ENCODE measurements at places on chromosomes 2 and 18. TPM values are rescaled to one million over a fixed set of nuclear protein-coding genes. Genes with fewer than 3 reads are reported as not detected.
A peak's percentile ranks its signal among the peaks of the same experiment; 100 is the strongest.

SRD5A2 gene
- polyA plus RNA-seq = 0.01 TPM

SGPP2 gene
- 6.0 TPM for polyA plus RNA-seq

LIMS1 gene
- 17.3 TPM for polyA plus RNA-seq

OSBPL6 gene
- 0.60 TPM for polyA plus RNA-seq

HOXD4 gene
- polyA plus RNA-seq = 0.60 TPM

CABLES1 gene
- 5.1 TPM for polyA plus RNA-seq

UGT1A4 gene
- 0.60 TPM for polyA plus RNA-seq

GALNT5 gene
- polyA plus RNA-seq = 3.6 TPM

MOCOS gene
- polyA plus RNA-seq = 2.5 TPM

GULP1 gene
- 10.8 TPM for polyA plus RNA-seq

- DNase-seq = no peak
These were observed 248.5 kb upstream of the RAB6C start for GRCh38 chr2:129730979-129731378.

DNA sequence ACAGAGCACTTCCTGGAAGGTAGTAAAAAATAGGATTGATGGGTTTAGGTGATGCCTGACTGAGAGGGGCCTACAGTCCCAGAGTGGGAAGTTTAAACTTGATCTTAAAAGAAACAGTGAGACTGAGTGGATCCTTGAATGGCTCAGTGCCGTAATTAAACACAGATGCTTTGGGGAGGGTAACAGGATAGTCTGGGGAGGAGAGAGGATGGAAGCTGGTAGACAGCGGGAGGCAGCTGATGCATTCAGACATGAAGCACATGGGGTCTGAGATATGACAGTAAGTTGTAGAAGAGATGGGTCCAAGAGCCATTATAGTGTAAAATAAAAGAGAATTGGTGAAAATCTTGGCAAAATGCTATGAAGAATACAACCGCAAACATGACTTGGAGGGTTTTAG, 54.4 kb downstream of the AOX1 start:
- no peak for DNase-seq

DNA sequence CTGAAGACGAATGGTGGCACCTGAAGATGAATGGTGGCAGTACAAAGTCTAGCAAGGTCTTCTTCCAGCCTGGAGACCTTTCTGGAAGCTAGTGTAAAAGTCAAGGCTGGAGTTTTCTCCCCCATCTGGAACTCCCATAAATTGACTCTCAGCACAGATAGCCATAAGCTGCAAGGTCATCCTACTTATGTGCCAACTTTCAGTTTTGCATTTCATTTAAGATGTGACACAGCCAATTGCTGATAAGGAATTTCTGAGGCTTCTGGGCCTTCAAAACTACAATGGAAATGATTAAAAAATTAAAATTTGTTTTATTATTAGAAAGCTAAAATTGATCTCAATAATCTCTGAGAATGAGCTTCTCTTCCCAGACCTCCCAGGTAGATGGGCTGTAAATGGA, 10.2 kb downstream of the XDH start:
- DNase-seq = no peak

GRCh38 chr2:177281400-177282180, 17.1 kb upstream of the NFE2L2 start:
- DNase-seq = no peak

- no peak for DNase-seq
These were observed 59.1 kb downstream of the ODC1 start for GRCh38 chr2:10388954-10389560.

DNA sequence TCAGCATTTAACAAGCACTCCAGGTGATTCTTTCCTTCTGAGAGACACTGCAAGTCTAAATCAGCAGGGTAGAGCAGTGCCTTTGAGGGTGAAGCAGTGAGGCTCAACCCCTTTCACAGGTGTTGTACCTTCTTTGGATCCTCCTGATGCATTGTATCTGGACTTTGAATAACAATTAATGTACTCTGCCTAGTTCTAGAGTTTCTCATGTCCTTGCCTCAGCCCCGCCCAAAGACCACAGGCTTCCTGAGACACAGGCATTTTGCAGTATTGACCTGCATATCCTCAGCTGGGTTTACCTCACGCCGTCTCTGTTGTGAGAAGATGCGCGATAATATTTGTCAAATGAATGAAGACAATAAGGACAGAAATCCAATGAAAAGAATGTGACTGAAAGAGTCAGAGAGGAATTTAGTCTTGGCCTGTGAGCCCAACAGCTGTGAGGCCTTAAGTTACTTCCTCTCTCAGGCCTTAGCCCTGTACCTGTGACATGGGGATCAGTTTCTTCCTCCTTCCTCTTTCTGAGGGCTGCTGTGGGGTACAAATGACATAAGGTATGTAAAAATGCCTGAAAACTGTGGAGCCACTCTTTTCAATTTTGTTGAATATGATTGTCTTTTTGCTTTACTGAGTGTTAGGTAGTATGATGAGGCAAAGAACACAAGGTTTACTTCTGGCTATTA, 43.7 kb downstream of the WIPF1 start:
- DNase-seq = no peak

GRCh38 chr2:217433522-217433921, 569.3 kb downstream of the TNS1 start:
- DNase-seq = no peak

- peak; percentile 76 for DNase-seq
These were observed 693 bp downstream of the UBE2F start for GRCh38 chr2:237967463-237967951.

DNA sequence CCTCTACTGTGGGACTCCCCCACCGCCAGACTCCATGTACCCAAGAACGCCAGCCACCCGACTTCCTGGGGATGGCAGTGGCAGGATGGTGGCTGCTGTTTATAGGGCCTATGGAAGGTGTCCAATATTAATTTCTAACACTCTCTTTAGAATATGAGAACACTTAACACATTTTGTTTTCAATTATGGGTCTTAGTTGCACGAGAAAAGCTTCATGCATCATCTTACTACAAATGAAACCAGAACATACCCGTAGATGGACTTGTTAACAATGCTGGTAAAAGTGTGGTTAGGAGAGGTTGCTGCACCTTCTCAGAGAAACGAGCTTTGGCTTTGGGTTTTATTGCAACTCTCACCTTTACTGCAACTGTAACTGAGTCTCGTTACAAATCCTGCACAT, 335.6 kb upstream of the ID2 start:
- no peak for DNase-seq

GRCh38 chr2:193891023-193891422, 1696.3 kb upstream of the TMEFF2 start:
- DNase-seq = no peak

GRCh38 chr2:178238154-178238521, 43.8 kb downstream of the OSBPL6 start:
- DNase-seq = no peak

- DNase-seq = no peak
These were observed 17.5 kb upstream of the MAP3K20 start for GRCh38 chr2:173058097-173058496.

DNA sequence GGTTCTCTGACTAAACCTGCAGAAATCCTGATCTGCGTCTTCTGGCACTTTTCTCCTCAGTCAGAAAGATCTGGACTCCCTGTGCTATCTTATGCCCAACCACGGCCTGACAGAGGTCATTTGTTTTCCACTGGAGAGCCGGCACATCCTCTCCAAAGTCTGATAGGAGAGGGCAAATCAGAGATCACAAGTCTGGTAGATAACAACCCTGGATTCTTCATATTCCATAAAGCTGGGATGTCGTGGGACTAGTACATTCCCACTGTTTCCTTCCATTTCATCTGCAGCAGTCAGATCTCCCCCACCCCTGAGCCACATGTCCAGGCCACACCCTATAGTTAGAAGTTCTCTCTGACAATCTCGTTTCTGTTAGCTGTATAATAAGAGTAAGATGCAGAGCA, 157.0 kb downstream of the MGAT5 start:
- DNase-seq = no peak

- DNase-seq = no peak
These were observed 28.4 kb upstream of the PTMA start for GRCh38 chr2:231679908-231680284.

DNA sequence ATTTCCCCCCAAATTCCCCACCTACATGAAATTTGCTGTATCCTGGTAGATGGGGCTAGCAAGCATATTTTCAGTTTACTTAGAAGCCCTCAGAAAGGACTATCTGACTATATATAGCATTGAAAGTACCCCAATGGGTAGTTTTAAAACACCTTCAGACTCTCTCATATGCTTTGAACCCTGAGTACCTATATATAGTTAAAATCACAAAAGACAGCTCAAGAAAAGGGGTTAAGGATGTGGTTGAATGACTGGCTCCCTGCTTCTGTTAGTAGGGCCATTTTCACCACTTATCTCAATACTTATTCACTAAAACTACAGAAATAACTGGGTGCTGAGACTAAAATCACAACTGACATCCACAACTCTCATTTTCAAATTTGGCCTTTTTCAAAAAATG, 18.5 kb downstream of the WDPCP start:
- no peak for DNase-seq

GRCh38 chr2:46065152-46065551, 232.1 kb upstream of the EPAS1 start:
- DNase-seq = no peak

DNA sequence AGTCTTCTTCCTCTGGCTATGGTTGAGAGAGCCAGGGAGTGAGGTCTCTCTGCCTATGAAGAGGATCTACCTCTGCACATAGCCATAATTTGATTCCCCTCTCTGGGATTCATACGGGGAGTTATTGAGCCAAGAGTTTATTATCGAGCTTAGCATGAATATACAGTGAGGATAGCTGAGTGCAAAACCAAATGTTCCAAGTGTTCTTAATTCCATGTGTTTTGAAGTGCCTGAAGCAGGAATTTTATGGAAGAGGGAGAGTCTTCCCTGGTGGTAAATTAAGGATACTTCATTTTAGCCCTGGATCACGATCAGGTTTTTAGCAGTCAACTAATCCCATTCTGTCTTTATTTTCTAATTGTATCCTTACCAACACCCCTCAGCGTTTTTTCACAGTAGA, 270.6 kb downstream of the C1D start:
- DNase-seq = no peak

DNA sequence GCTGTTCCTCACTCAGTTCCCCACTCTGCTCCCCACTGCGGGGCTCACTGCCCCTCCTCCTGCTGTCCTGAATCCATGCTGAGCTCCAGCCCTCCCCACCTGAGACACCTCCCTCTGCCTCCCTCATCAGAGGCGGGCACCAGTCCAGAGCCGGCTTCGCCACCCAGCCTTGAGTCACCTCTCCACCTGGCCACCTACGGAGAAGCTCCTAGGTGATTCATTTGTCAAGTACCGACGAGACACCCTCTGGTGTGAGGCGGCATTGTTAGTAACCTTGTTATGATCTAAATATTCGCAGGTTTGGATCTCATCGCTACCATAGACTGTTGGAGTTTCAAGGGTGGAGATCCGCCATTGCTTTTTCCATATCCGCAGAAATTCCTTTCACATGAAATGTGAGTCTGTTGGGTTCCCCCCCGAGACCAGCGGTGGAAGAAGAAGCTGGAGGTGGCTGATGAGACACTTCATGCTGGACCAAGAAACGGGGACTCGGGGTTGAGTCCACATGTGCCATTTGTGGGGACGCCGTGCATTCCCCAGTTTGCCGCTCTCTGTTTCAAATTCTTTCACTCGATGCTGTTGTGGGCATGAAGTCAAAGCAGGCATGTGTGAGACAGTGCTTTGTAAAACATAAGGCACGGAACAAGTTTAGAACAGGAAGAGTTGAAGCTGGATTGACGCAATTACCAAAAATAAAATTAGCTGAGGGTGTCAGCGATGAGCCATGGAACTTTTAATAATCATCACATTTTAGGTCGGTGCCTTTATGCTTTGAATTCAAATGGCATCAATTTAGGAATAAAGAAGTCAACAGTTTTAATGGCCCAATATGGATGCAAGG, 259.8 kb upstream of the HDAC4 start:
- peak; percentile 49 for DNase-seq

GRCh38 chr2:151650456-151650855, 83.8 kb downstream of the NEB start:
- DNase-seq = no peak

DNA sequence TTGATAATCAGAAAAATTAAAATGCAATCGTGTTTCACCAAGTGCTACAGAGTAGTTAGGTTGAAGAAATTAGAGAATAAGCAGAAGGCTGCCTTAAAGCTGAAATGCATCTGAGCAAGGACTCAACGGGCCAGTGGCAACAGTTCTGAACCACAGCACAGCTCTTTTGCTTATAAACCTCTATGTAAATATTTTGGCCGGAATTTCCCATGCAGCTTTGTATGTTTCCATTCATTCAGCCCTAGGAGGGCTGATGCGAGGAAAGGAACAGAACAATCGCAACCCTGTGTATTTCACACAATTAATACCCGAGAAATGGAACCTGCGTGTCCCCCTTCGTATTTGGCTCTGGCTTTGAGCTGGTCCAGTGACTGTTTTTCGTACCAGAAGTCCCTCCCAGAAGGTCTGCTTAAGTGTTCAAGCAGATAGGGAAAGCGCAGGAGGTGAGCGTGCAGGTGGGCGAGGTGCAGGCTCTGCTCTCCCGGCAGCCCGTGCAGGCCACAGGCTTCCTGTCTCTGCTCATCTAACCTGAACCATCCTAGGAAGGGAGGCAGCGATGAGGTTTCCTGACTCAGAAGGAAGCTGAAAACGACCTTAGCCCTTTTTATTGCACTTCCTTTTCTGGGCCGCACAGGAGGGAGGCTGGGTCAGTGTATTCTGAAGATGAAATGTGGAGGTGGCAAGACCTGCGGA, 67.3 kb downstream of the ASB1 start:
- no peak for DNase-seq

DNA sequence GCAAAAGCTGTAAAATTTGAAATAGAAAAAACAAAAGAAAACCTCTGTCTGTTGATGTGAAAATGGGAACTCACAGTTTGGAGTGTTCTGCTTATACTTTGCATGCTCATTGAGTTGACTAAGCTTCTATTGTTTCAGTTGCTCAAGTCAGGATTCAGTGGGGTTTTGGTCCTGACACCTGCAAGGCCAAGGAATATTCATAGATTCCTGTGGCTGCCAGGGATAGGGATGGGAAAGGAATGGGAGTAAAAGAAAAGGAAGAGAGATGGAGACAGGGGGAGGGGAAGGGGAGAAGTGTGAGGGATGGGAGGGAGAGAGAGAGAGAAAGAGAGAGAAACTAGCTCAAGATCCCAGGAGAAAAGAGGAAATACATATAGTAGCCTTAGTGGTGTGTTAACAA, 1.3 kb downstream of the CPS1 start:
- DNase-seq = no peak

DNA sequence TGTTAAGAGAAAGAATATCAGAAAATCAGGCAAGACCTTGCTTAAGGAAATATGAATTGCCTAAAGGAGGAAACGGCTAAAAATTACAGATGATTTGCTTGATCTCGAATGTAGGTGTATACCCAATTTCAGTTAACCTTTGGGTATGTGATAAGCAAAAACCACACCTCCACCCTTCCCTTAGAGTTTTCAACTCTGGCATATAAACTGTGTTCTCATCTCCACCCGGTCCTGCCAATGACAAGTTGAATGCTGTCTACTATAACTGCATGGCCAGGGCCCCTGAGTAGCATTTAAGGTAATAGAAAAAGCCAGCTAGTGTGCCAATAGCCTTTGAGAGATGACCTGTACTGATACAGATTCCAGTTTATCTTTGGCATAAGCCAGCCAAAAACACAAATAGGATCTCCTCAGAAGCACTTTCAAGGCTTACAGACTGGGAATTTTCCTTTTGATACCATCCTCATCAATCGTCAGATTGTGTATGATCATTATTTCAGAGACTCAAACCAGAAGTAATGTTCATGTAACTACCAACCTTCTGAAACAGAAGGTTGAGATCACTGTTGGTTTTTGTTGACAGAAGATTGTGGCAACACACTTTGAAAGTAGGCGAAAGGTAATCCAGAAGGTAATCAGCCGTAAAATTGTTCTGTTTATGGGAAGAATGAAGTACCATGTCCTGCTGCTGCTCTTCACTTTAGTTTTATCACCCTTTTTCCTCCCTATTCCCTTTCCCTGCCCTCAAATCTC, 163.1 kb downstream of the GFPT1 start:
- DNase-seq = no peak

Data from sigmoid colon (tissue), 7 donors.